ENCODE measurements at places on chromosomes 3 and 15.

DNA sequence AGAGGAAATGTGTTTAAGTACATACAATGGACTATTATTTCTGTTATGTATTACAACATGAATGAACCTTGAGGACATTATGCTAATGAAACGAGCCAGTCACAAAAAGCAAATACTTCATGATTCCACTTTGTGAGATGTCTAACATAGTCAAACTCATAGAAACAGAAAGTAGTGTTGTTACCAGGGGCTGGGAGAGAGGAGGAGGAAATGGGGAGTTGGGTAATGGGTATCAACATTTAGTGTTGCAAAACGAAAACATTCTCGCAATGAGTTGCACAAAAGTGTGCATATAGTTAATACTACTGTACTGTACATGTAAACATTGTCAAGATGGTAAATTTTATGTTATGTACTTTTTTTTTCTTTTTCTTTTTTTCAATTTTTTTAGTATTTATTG, 194.3 kb downstream of the IL5RA start:
- no peaks in the 10 kb centered on the region for H3K4me1 ChIP-seq
- H3K4me3 ChIP-seq = no peak overlapping the region
- H3K36me3 ChIP-seq = peaks cover 8% of the 10 kb centered on the region
- no peaks in the 10 kb centered on the region for H3K27me3 ChIP-seq

GRCh38 chr3:70863049-70863448, 550.6 kb upstream of the MDFIC2 start:
- H3K36me3 ChIP-seq = peaks cover 10% of the 10 kb centered on the region
- peaks cover under 1% of the 10 kb centered on the region for H3K4me1 ChIP-seq
- H3K4me3 ChIP-seq = no peak overlapping the region
- no peak for DNase-seq

DNA sequence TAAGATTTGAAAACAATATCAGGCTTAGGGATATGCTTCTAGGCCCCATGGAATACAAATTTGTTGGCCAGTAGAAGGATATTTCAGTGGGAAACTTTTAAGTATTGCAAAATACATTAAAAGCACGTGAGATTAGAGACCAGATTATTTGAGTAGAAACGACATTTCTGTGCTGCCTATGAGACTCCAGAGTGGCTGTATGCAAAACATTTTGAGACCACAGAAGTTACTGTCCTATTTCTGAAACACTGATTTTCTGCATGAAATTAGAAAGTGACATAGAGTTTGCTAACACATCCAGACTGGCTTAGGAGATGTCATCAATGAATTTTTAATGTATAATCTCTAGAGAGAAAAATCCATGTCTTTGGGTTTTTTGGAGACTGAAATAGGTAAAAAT, 99.8 kb downstream of the KCNH8 start:
- DNase-seq = no peak
- no peak overlapping the region for H3K4me3 ChIP-seq
- peaks cover 4% of the 10 kb centered on the region for H3K36me3 ChIP-seq
- peaks cover 4% of the 10 kb centered on the region for H3K4me1 ChIP-seq
- H3K27me3 ChIP-seq = no peaks in the 10 kb centered on the region

DNA sequence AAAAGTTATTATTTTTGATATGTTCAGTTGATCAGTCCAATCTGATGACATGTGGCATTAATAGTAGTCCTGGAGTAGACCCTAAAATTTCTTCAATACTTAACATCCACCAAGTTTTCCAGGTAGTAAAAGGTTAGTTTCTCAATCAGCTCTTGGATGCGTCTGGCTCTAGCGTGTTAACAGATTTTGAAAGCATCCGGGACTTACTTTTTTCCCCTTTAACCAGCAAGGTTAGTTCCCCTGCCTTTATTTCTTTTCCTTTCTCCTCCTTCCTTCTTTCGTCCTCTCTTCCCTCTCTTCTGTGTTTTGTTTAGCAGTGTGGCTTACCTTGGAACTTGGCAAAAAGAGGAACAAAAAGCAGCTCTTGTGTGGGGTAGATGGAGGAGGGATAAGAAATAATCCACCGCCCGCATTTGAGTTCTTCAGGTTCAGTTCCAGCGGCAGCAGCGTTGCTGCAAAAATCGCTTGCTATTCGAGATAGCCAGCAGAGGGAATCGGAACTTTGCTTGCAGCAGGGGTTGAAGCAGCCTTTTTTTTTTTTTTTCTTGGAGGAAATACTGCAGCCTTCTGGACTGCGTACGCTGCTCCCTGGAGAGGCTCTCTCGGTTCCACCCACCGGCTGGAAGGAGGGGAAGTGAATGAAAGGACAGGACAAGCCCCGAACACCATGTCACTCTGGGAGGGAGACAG, at the start of gene RBMS3:
RBMS3 (plus strand) TSS at position 668 of the 690 bp plus-strand sequence.
- DNase-seq = peak; percentile 78
- no peaks in the 10 kb centered on the region for H3K36me3 ChIP-seq
- no peaks in the 10 kb centered on the region for H3K27me3 ChIP-seq
- H3K27ac ChIP-seq = peak within 1 kb of the TSS; percentile 13
- peaks cover 9% of the 10 kb centered on the region for H3K4me1 ChIP-seq

DNA sequence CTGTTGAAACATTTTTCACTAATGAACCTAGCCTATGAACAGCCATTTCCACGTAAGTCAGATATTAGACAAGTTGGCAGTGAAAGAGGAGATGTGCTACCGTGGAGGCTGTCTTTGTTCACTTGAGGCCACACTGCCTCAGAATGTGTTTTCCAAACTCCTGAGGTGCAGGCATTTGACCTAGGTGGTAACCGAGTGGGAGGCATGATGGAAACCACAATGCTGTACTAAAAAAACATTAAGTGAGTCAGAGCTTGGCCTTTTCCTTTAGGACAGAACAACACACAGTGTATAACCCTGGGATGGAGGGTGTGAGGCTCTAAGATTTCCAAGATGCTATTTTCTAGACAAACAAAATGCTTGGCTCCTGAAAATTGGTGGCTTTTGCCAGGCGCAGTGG, 406.3 kb downstream of the SOX2 start:
- H3K27ac ChIP-seq = no peak overlapping the region
- no peaks in the 10 kb centered on the region for H3K4me1 ChIP-seq
- no peak for DNase-seq

DNA sequence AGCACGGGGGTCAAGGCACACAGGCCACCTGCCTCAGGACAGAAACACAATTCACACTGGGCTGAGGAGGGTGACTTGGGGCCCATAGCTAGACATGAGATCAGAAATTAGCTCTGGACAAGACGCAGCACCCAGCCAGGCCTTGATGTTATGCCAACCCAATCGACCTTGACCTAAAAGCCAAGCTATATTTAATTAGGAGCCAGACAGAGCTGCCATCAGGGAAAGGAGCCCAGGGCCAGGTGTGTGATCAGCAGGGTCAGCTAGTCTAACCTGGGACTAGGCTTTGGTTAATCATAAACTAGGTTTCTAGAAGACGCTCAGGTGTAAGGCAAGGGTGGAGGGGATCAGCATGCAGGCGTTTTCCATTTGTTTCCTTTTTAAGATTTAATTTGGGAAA, 23.9 kb upstream of the SLC25A36 start:
- no peak overlapping the region for H3K4me3 ChIP-seq
- H3K36me3 ChIP-seq = no peaks in the 10 kb centered on the region
- no peaks in the 10 kb centered on the region for H3K4me1 ChIP-seq
